Erythroblast (primary cell): ENCODE measurements at places on chromosomes 4 and X.

GRCh38 chr4:183936047-183936446 lies 30.9 kb downstream of the STOX2 start:
- DNase-seq: no peak

DNA sequence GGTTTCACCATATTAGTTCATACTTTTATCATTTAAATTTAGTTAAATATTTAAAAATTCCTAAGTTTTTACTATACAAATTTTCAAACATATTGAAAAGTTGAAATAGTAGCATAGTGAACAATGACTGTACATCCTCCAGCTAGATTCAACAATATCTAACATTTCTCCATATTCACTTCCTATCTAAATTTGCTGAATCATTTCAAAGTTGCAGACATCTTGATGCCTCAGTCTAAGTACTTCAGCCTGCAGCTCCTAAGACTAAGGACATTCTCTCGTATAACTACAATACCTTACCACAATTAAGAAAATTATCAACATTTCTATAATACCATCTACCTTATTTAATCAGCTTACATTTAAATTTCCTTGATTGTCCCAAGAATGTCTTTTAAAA lies 132.7 kb downstream of the TMEM164 start:
- peak; percentile 11 for DNase-seq

DNA sequence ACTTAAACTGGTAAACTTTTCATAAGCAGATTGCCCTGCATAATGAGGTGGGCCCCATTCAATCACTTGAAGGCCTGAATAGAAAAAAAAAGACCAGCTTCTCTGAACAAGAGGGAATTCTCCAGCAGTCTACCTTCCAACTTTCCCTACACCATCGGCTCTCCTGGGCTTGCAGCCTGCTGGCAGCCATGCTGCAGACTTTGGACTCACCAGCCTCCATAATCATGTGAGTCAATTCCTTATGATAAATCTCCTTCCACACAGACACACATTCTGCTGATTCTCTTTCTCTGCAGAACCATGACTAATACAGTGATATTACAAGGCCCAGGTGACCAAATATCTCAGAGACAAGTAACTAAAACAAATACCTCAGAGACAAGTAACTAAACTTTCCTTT lies 113.8 kb upstream of the WDR17 start:
- no peak for DNase-seq

- no peak for DNase-seq
These were observed 244.2 kb downstream of the ANK2 start for GRCh38 chr4:113293674-113294073.

DNA sequence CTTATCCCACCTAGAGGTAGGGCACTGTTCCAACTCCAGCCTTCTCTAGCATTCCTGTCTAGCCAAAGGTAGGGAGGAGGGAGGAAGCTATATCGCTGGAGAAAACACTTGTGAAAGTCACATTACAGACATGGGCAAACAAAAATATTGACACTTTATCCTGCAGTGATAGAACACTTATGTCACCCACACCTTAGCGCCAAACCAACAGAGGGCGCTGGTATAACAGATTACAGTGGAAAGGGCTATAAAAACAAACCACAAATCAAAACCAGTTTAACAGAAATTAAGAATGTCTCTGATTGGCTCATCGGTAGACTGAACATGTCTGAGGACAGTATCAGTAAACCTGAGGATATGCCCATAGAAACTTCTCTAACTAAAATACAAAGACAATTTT lies 451.3 kb downstream of the TLL1 start:
- peak; percentile 11 for DNase-seq

GRCh38 chrX:113726466-113726865 lies 857.4 kb upstream of the HTR2C start:
- DNase-seq: no peak

GRCh38 chrX:97860226-97860625 lies 976.5 kb downstream of the RPA4 start:
- no peak for DNase-seq

- no peak for DNase-seq
These were observed 265.1 kb upstream of the MAD2L1 start for GRCh38 chr4:120331486-120332370.

DNA sequence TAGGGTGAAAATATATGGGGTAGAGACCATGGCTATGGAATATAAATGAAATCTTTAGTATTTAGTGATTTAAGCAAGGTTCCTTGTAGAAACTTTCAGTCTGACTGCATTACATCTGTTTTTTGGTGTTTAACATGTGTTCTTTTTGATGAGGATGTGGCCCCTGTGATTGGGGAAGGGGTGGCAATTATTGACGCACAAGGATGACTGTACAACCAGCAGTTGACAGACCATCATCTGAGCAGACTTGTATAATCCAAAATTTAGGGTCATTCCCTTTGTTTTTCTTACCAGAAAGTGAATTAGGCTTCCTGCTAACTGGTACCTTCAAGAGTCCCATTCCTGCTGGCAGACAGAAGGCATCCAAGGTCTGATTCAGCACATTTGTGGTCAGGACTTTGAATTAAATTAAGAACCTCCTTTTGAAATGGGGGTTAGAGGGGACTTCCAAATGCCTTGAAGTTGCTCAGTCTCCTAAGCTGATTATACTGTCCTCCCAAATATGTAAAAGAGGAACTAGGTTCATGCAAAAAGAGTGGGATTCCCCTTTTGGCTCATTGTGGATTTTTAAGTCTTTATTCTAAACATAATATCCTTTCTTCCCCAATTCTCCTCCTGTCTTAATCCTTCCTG lies 112.4 kb upstream of the CXCL13 start:
- DNase-seq: no peak

DNA sequence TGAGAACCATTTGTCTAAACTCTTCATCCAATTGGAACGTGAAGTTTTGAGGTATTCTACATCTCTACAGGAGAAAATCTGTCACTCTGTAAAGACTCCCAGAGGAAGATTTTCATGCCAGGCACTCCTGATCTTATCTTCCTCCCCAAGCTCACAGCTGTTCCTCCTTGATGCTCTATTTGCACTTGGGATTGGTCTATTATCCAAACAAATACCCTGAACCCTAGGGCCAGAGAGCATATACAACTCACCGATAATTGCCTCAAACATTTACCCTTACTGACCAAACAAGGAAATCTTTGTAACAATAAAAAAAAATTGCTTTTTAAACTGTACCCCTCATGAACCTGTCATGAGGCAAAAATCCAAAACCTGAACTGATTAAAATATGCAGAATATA lies 372.7 kb downstream of the SH2D1A start:
- no peak for DNase-seq

- DNase-seq: no peak
These were observed 81.7 kb downstream of the MAPK10 start for GRCh38 chr4:86278126-86278525.

DNA sequence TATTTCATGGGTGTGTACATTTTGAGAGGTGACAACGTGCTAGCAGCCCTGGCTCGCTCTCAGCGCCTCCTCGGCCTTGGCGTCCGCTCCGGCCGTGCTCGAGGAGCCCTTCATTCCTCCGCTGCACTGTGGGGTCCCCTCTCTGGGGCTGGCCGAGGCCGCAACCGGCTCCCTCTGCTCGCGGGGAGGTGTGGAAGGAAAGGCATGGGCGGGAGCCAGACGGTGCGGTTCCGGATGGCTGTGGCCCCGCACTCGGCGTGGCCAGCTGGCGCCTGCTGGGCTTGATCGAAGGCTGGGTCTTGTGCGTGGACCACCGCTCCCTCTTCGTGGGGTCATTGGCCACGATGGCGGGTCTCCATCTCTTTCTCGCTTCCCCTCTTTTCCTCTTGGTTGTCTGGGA lies 17.2 kb upstream of the SFRP2 start:
- DNase-seq: no peak

DNA sequence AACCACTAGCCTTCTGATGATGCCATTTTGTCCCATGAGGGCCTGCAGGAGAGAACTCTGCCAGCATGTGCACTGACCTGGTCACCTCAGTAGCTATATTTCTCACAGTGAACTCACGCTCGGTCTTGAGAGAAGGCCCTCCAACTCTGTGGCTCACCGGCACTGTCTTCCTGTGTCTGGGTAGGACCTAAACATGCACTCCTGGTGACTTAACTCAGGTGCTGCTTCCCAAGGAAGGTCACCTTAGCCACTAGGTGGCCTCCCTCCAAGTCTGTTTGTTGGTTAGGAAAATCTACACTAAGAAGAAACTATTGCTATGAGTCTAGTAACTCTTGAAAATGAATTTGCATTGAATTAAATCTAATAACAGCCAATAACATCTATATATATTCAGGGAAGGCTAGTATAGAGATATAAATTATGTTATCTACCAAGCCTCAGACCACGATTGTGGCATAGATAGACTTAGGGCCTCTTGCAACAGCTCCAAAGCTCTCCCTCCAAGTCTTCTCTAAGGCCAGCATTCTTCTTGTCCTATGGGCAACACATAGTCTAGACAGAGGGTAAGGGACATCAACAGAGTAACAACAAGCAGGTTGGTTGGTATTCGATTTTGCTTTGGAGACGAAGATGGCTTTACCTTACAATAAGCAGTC lies 24.7 kb downstream of the TLR10 start:
- peak; percentile 51 for DNase-seq

GRCh38 chrX:112691361-112691760 lies 11.6 kb upstream of the LHFPL1 start:
- DNase-seq: no peak

DNA sequence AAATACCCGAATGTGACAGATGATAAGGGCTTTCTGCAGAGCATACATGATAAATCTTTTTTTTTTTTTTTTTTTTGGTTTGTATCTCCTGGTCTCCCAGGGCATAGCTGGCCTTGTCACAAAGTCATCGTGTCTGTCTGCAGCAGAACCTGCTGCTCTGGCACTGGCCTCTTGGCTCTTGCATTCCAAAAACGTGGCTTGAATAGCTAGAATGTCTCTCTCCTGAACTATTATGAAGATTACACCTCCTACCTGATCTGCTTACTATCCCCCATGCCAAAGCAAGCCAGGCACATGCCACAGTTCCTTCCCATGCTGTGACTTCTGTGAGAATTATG lies 50.4 kb upstream of the SCRG1 start:
- DNase-seq: peak; percentile 27

- no peak for DNase-seq
These were observed 168.3 kb downstream of the BTC start for GRCh38 chr4:74625981-74626380.

GRCh38 chr4:85084371-85085094 lies 118.0 kb upstream of the WDFY3 start:
- peak; percentile 69 for DNase-seq

DNA sequence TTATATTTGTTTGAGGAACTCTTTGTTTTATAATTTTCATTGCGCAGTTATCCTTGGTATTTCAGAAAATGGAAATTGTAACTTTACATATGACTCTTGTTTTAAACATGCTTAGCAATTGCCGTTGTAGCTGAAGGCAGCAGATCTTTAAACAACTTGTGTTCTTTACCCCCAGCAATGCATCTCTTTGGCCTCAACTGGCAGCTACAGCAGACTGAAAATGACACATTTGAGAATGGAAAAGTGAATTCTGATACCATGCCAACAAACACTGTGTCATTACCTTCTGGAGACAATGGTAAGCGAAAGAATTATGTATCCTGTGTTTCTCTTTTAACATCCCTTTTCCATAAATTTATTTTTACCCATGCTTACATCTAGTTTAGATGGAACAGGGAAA lies 263.6 kb downstream of the DCTD start:
- no peak for DNase-seq

DNA sequence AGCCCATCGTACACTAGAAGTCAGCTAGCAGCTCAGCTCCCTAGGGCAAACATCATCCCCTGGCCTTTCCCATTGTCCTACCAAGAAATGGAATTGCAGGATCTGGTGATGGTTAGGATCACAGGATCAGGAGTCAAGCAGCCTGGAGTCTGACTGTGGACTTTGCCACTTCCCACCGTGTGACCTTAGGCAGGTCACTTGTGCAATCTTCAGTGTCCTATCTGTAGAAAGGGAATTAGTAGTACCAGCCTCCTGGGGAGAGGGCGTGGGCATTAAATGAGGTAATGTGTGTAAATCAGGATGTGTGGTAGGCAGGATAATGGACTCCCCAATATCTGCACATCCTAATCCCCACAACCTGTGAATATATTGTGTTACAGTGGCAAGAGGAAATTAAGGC lies 38.6 kb upstream of the APLN start:
- no peak for DNase-seq

- no peak for DNase-seq
These were observed 99.0 kb upstream of the DUSP21 start for GRCh38 chrX:44744799-44745198.

GRCh38 chr4:151344948-151345347 lies 19.5 kb upstream of the SH3D19 start:
- DNase-seq: no peak
